ENCODE measurements at places on chromosomes 5 and 9. TPM values are rescaled to one million over a fixed set of nuclear protein-coding genes. Genes with fewer than 3 reads are reported as not detected.

Gene SLC9A3
- total RNA-seq = 4.3 TPM

Gene PCDHA7
- total RNA-seq = 0.21 TPM

Gene HINT2
- total RNA-seq = 18.1 TPM

Gene PCDHB5
- total RNA-seq = 5.6 TPM

Gene NRG2
- 0.41 TPM for total RNA-seq

Gene ADGRV1
- total RNA-seq = 7.1 TPM

Gene RHOBTB3
- total RNA-seq = 188 TPM

Data from tongue (tissue), 3 donors.